ENCODE measurements at places on chromosomes 4 and X.

GRCh38 chr4:156999175-156999517 is 27.5 kb upstream of the PDGFC start:
- no peak for DNase-seq

- no peak for DNase-seq
These were observed 2.3 kb downstream of the CDS1 start for GRCh38 chr4:84585251-84585650.

DNA sequence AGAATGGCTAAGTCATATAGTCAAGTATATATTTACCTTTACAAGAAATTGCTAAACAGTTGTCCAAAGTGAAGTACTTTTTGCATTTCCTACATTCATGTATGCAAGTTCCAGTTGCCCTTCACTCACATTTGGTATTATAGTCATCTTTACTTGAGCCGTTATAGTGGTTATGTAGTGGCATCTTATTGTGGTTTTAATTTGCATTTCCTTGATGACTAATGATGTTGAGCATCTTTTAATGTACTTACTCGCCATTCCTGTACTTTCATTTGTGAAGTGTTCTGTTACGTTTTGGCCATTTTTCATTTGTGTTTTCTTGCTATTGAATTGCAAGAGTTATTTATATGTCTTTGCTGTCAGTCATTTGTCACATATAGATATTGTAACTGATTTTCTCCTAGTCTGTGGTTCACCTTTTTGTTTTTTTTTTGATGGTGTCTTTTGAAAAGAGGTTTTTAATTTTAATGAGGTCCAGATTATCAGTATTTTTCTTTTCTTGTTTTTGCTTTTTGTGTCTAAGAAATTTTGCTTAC is 27.6 kb downstream of the ARFIP1 start:
- DNase-seq: no peak

- DNase-seq: no peak
These were observed 138.4 kb upstream of the HCCS start for GRCh38 chrX:10972706-10973105.

GRCh38 chr4:139522457-139522856 is 33.6 kb downstream of the SETD7 start:
- no peak for DNase-seq

DNA sequence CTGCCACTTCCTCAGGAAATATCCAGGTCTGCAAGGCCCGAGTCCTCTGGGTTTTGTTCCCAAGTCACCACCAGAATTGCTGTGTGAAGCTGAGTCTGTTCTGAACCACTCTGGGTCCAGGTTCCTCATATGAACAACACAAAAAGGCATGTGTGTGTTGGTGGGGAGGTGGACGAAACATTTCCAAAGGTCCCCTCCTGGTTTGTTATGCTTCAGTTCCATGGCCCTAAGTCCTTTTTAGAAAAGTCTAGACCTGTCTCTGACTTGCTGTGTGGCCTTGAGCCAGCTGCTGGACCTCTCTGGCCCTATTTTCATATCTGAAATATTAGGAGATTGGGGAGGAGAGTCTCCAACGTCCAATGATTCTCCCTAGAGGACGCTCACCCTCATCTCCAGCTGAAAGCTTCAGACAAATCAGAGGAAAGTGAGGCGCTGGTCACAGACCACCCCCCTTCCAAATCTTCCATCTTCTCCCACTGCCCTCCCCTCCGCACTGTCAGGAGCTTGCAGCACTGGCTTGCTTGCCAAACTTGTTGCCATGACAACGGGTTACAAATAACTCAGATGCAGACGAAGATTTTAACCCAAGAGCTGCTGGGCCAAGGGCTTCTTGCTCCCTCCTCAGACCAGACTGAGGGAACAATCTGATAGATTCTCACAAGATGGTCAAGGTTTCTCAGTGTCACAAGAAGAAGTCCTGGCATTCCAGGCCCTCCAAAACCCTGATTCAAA is 64.5 kb downstream of the SMC1A start:
- no peak for DNase-seq

DNA sequence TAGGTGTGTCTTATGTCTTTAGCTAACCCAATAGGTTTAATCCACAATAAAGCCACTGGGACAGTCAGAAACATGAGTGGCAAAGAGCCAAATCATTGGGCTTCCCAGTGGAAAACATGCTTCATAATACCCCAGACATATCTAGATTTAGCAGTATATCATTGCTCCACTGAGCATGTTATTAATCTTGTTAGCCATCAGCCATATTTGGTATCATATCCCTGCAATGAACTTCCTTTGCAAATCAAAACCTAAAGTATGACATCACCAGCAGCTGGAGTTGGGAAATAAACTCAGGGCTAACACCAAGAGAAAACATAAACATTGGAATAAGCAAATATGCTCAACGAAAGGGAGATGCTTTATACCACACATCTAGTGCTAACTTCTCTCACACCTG is 280.8 kb upstream of the NOCT start:
- no peak for DNase-seq

- no peak for DNase-seq
These were observed 116.4 kb downstream of the ZNF827 start for GRCh38 chr4:145822181-145822580.

GRCh38 chr4:113958766-113959538 is 20.5 kb downstream of the ARSJ start:
- DNase-seq: no peak

DNA sequence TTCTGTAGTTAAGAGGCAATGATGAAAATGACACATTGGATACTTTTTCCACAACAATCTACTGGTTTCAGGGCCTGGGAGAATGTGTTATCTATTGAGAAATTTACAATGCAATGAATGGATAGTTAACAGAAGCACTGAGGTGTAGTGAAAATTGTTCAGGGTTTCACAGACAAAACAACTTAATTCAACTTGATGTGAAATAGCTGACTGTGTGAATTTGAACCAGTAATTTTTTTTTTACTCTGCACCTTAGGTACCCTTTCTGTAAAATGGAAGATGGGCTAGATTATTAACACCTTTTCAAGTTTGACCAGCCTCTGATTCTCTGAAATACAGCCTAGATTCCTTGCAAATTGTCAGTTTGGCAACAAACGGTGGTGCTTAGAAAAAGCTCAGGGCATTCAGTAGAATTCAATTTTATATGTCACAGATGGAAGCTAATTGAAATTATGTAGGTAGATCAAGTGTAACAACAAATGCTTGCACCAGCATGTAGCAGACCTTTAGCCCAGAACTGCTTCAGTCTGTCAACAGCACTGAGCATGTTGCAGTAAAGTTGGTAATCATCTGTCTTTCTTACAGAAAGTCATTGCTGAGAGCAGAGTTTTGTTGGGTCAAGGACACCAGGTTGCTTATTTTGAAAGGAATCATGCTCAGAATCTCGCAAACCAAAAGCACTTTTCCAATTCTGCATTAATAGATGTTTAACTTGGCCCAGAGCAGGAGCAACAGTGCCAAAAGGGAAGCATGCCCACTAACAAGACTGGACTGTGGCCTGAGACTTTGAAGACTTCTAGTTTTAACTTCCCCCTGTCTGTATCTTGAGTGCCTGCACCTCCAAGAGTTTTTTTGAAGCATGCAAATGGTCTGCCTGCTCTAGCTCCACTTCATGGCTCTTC is 526.6 kb downstream of the PACRGL start:
- DNase-seq: no peak

GRCh38 chrX:154417157-154417556 is 5.8 kb downstream of the TAFAZZIN start:
- no peak for DNase-seq

GRCh38 chr4:108110450-108110849 is 58.3 kb downstream of the LEF1 start:
- no peak for DNase-seq

GRCh38 chrX:100379388-100379986 is 30.6 kb downstream of the PCDH19 start:
- DNase-seq: no peak

DNA sequence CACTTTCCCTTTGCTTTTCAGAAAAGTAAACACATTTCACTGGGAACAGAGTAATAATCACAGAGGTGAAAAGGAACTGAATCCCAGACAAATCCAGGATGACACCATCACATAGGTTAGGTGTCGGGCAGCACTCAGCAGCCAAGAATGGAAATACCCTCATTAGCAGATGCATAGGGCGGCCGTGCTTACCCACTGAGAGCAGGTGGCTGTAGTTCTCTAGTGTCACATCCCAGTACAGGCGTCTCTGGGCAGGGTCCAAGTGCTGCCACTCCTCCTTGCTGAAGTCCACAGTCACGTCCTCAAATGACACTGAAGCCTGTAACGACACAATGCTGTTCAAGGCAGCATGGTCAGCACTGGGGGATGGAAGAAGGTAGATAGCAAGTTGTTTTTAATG is 26.9 kb downstream of the ZNF41 start:
- DNase-seq: no peak
